Midbrain (tissue), 1 donor: ENCODE measurements at places on chromosomes 1 and 21.

GRCh38 chr1:116766616-116767469 lies 12.6 kb downstream of the CD2 start:
- DNase-seq, result no peak

DNA sequence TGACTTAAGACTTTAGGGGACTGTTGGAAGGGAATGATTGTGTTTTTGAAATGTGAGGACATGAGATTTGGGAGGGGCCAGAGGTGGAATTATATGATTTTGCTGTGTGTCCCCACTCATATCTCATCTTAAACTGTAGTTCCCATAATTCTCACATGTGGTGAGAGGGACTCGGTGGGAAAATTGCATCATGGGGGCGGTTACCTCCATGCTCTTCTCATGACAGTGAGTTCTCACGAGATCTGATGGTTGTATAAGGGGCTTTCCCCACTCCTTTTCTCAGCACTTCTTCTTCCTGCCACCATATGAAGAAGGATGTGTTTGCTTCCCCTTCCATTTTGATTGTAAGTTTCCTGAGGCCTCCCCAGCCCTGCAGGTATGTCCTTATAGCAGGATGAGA lies 35.0 kb upstream of the SCAF4 start:
- no peak for DNase-seq

DNA sequence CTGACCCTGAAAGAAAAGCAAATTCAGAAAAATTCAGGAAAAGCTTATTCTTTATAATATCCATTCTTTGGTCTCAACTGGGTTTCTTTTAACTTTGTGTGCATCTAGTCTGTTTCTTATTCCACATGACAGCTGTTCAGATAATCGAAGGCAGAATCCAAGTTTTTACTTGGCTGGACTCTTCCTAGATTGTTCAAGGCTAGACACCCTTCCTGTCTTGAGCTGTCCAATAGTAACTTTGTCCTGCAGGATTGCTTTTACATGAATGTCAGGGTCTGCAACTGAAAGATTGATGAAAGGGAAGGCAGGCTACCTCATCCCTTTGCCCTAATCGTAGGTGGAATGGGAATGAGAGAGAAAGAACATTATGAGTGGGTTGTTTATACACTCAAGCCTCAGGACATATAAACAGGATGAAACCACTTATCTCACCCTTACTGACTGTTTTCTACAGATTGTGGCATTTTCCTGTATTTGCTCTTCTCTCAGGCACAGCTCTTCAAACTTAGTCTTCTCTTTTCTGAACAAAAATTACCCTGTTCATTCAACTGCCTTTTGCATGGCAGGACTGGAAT lies 76.9 kb downstream of the LEPR start:
- DNase-seq, result no peak

DNA sequence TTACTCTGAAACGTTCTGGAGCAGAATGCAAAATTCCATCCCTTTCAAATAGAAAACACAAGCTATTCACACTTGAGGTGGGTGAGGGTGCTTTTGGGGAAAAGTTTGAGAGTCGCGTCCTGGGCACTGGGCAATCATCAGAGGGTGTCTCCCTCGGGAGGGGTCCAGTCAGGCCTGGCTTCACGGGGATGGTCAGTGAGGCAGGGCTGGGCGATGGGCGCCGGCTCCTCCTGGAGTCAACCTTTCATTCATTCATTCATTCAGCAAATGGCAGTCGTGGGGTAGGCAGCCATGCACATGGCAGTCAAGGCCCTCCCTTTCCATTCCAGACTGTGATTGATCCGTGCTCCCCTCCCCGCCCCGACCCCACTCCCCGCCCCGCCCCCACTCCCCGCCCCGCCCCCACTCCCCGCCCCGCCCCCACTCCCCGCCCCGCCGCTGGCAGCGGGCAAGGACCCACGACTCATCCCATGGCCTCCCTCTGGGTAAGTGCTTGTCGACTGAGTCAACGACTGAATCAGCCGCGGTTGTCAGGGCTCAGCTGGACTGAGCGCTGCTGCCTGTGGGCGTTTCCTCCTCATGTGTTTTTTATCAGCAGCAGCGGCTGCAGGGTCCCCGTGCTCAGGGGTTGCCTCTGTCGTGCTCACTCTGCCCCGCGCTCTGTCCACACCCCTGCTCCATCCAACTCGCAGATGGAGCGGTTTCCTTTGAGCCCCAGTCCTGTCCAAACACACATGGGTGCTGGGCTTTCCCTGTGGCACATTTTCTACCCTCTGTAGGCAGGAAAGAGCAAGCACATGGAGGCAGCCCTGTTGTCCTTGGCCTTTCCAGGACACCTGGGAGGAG lies 12.5 kb upstream of the SPSB1 start:
- no peak for DNase-seq

- DNase-seq, result peak; percentile 75
Measured at GRCh38 chr1:242017580-242018233, 18.8 kb upstream of the MAP1LC3C start.

GRCh38 chr1:3596663-3597598 lies 14.4 kb downstream of the MEGF6 start:
- no peak for DNase-seq

DNA sequence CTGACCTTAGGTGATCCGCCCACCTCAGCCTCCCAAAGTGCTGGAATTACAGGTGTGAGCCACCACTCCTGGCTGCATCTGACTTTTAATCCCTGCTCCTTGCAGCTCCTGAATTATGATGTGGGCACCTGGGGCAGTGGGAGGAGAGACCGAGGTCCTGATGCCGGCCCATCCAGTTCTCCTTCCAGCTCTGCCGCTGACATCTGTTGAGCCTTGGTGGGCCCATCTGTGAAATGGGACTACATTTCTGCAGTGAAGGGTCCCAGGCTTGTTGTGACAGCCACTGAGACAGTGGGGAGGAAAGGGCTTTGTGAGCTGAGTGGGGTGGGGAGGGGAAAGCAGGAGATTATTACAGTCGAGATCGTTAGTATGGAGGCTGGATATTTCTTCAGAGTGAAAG lies 11.8 kb downstream of the PLA2G2F start:
- no peak for DNase-seq

- DNase-seq, result no peak
Measured at GRCh38 chr1:169094897-169095569, 11.5 kb upstream of the ATP1B1 start.

DNA sequence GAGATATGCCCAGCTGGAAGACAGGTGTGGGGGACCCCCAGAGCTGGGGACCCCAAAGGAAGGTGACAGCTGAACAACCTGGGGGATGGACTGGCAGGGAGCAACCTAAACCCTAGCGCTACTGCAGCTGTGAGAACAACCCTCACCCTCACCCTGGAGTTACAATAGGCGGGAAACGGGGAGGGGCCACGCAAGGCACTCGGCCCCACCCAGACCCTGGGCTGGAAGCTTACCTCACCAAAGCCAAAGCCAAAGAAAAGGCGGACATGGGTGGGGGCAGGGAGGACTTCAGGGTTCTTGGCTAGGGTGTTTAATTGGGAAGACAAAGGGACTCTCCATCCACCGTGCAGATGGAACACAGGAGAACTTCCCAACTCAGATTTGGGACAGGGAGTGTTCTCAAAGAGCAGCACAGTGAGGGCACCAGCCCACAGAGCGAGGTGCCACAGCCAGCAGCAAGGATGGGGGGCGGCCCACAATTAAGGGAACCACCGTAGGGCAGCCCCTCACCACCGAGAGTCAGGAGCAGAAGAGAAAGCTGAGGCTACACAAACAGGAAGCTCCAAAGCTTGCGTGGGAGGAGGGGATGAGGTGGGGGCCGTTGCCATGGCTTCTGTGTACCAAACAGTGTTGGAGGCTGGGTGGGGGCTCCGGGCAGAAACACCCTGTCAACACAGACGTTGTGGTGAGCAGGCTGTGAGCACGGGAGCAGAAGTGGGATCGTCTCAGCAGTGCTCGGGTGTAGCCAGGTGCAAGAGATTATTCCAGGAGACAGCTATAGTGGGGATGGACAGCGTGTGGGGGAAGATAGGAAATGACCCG lies 1.9 kb downstream of the TAGLN2 start:
- no peak for DNase-seq

DNA sequence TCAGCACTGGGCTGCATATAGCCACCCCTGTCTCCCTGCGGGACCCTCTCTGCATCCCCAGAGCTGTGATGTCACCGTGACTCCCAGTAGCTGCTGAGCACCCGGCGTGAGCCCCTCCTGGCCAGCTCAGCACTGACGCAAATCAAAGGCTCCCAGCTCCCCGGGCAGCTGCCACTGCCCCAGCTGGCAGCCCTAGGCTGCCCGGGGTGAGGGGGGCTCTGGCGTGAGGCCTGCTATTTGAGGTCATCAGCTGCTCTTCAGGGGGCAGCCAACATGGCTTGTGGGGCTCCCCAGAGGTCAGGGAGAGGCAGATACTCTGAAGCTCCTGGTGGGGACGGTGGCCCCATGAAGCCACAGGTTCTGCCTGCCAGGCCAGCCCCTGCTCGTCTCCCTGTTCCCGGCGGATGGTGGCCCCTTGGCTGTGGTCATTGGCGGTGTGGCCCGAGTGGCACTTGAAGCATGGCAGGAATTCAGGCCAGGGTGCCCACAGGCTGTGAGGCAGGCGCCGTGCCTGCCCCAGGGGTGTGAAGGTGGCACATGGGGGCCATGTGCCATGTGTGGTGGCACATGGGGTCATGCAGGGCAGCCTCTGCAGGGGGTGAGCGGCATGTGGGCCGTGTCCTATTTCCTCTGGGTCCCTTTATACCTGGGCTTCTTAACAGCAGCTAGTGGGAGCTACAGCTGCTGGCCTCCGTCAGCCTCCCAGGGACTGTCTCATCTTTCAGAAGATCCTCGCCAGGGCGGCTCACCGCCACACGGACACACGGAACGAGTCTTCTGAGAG lies 85.4 kb downstream of the SIK1 start:
- no peak for DNase-seq

- DNase-seq, result no peak
Measured at GRCh38 chr1:170247751-170248521, 102.2 kb downstream of the NTMT2 start.

- DNase-seq, result no peak
Measured at GRCh38 chr1:47459253-47459788, 21.5 kb downstream of the FOXD2 start.

DNA sequence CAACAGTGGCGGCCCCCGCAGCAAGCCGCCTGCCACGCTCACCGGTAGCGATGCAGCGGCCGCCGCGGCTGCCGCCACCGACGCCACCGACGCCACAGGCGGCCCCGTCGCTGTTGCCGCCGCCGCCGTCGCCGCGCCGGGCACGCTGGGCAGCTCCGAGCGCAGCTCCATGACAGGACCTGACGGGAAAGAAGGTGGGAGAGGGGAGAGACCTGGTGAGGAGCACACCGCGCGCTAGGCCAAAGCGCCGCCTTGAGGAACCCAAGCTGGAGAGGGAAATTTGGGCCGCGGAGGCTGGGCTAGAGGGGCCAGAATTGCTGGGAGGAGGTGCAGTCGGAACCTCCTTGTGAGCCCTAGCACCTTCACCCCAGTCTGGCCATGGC lies 1.9 kb downstream of the DMRTA2 start:
- no peak for DNase-seq

GRCh38 chr1:66764994-66765578 lies 12.8 kb downstream of the DYNLT5 start:
- DNase-seq, result peak; percentile 54

- no peak for DNase-seq
Measured at GRCh38 chr1:15762546-15762945, 4.0 kb downstream of the FBLIM1 start.

GRCh38 chr1:156124557-156125483 lies 10.3 kb downstream of the LMNA start:
- no peak for DNase-seq

GRCh38 chr1:76124196-76124595 lies 49.6 kb downstream of the ST6GALNAC3 start:
- no peak for DNase-seq

- no peak for DNase-seq
Measured at GRCh38 chr1:1175221-1176062, 1.8 kb downstream of the TTLL10 start.

- no peak for DNase-seq
Measured at GRCh38 chr1:234662148-234662547, 52.2 kb upstream of the IRF2BP2 start.

DNA sequence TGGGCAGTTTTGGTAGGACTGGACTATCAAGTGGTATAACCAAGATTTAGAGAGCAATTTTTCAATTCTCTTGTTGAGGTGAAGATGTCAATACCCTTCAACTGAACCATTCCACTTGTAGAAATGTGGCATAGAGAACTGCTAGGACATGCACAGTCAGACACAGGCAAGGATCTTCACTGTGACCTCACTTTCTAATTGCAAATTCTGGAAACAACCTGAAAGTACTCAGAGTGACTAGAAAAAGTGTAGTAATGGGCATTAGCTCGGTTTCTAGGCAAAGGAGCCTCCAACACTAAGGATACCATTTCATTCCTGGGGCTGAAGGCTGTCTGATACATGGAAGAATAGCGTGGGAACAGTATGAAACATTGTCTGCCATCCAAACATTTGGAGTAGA lies 433.0 kb upstream of the RUNX1 start:
- DNase-seq, result no peak

GRCh38 chr1:164223378-164223777 lies 335.6 kb upstream of the PBX1 start:
- no peak for DNase-seq

GRCh38 chr21:42003051-42003461 lies 7.1 kb downstream of the ZBTB21 start:
- DNase-seq, result no peak

- no peak for DNase-seq
Measured at GRCh38 chr21:32312976-32313375, 14.3 kb downstream of the MRAP start.

GRCh38 chr1:6154525-6155319 lies 25.4 kb downstream of the CHD5 start:
- DNase-seq, result no peak

- no peak for DNase-seq
Measured at GRCh38 chr1:20380175-20380574, 89.5 kb downstream of the VWA5B1 start.
